BE2C (cell line): ENCODE measurements at places on chromosomes 13 and 19.
A peak's percentile ranks its signal among the peaks of the same experiment; 100 is the strongest.

DNA sequence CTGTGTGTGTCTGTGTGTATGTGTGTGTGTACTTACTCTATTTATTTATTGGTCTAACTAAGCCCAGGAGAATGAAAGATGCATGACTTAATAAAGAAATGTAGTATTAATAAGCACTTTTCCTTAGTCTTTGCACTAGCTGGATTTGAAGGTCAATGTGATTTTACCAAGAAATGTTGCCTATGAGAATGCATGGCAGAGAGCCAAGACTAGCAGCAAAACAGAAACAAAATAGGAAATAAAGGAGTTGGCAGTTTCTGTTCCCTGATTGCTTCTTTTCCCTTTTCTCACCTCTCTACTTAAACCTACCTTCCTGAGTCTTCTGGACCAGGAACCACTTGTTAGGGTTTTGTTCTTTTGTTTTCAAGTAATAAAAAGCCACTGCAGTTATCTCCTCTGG, 286.1 kb downstream of the KCTD12 start:
- DNase-seq = no peak

DNA sequence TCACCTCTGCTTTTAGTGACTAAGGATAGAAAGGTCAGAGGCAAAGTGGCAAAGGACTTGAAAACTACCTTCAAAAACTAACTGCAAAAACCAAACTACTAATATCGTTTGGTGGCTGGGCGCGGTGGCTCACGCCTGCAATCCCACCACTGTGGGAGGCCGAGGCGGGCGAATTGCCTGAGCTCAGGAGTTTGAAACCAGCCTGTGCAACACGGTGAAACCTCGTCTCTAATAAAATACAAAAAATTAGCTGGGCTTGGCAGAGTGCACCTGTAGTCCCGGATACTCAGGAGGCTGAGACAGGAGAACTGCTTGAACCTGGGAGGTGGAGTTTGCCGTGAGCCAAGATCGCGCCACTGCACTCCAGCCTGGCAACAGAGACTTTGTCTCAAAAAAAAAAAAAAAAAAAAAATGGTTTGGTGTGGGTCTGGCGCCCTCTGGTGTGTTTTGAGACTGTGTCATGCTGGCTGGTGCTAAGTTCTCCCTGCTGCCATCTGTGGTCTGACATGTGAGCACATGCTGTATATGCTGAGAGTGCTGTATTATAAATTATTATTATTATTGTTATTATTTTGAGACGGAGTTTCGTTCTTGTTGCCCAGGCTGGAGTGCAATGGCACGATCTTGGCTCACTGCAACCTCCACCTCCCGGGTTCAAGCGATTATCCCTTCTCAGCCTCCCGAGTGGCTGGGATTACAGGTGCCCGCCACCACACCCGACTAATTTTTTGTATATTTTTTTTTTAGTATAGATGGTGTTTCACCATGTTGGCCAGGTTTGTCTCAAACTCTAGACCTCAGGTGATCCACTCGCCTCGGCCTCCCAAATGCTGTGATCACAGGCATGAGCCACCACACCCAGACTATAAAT, 36.0 kb upstream of the RNF17 start:
- peak; percentile 71 for DNase-seq

- no peak for DNase-seq
Measured at GRCh38 chr13:73303851-73304250, 245.0 kb downstream of the KLF5 start.

DNA sequence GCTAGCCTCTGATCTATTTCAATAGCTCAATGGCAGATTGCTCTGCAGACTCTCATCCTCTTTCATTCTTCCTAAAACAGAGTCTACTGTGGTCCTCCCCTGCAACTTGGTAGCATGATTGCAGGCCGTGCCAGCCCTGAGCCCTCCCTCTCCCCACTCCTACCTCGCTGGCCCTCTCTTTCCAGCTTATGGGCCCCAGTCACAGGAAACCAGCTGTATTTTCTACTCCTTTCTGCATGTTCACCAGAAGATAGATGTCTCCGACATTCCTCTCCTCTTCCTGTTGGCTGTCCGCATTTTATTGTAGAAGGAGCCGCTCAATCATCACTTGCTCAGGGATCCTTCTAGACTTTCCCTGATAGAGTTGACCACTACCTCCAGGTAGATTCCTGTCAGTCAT, 50.2 kb downstream of the SERP2 start:
- no peak for DNase-seq

DNA sequence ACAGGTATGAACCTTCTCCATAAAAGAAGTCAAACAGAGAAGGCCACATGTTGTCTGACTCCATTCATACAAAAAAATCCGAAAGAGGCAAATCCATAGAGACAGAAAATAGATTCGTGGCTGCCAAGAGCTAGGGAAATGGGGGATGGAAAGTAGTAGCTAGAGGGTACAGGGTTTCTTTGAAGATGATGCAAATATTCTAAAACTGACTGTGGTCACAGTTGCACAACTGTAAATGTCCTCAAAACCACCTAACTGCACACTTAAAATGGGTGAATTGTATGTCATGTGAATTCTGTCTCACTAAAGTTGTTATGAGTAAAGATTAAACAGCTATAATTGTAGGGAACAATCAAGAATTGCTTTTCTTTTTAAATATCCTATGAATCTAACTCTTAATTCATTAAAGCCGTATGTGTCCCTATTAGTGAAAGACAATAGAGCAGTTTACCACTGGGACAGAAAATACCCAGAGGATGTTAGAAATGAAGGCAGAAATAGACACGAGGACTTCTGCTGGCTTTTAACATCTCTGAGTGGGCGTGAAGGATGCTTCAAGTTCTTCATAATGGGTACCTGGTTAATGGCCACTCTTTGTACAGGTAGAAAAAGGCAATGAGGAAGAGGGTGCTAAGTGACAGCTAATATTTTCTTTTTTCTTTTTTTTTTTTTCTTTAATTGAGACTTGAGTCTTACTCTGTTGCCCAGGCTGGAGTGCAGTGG, 21.2 kb downstream of the INSR start:
- DNase-seq = no peak

DNA sequence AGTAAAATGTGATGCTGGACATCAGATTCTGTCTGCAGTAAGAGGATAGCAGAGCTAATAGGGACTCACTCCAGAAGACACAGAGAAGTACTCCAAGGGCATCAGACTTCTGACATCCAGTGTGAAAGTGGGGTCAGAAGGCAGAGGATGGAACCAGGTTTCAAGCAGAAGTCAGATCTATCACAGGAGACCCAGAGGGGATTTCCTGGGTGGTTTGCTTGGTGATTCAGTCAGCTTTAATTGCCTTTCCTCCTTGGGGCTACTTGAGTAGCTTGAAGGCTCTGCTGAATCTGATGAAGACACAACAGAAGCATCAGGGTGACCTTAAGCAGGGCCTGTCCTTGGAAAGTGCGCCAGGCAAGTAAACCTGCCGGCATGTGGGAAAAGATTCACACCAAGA, 300.6 kb downstream of the COG6 start:
- no peak for DNase-seq
